ENCODE measurements at places on chromosomes 7 and 10. TPM values are rescaled to one million over a fixed set of nuclear protein-coding genes. Genes with fewer than 3 reads are reported as not detected.

UNCX gene
- total RNA-seq, result not detected

FFAR4 gene
- total RNA-seq, result not detected

PNLIPRP3 gene
- 0.59 TPM for total RNA-seq

WNT16 gene
- 0.29 TPM for total RNA-seq

SLC16A12 gene
- under 0.01 TPM for total RNA-seq

GSTO1 gene
- 177 TPM for total RNA-seq

ARF5 gene
- 146 TPM for total RNA-seq

ATG9B gene
- total RNA-seq, result not detected

DDIT4 gene
- total RNA-seq, result 522 TPM

FAM131B gene
- 1.2 TPM for total RNA-seq

C10orf95 gene
- total RNA-seq, result not detected

H2BK1 gene
- not detected for total RNA-seq

HTRA1 gene
- total RNA-seq, result 413 TPM

CSGALNACT2 gene
- 37.7 TPM for total RNA-seq

PDZD7 gene
- 0.72 TPM for total RNA-seq

DLX5 gene
- 2.5 TPM for total RNA-seq

ARL3 gene
- total RNA-seq, result 5.3 TPM

RBM20 gene
- not detected for total RNA-seq

CPN1 gene
- not detected for total RNA-seq

ZNF117 gene
- 8.3 TPM for total RNA-seq

ZNF3 gene
- 30.4 TPM for total RNA-seq

TAS2R4 gene
- 2.9 TPM for total RNA-seq

GNGT1 gene
- not detected for total RNA-seq

Measured in osteoblast (primary cell).